ENCODE measurements at places on chromosomes 16 and 17. TPM values are rescaled to one million over a fixed set of nuclear protein-coding genes. Genes with fewer than 3 reads are reported as not detected.

- no peak for DNase-seq
Measured at GRCh38 chr16:69193855-69194254, 6.9 kb downstream of the SNTB2 start.

ADAD2 gene
- not detected for polyA plus RNA-seq

GALR2 gene
- polyA plus RNA-seq = not detected

DNAH17 gene
- polyA plus RNA-seq = 0.64 TPM

DNA sequence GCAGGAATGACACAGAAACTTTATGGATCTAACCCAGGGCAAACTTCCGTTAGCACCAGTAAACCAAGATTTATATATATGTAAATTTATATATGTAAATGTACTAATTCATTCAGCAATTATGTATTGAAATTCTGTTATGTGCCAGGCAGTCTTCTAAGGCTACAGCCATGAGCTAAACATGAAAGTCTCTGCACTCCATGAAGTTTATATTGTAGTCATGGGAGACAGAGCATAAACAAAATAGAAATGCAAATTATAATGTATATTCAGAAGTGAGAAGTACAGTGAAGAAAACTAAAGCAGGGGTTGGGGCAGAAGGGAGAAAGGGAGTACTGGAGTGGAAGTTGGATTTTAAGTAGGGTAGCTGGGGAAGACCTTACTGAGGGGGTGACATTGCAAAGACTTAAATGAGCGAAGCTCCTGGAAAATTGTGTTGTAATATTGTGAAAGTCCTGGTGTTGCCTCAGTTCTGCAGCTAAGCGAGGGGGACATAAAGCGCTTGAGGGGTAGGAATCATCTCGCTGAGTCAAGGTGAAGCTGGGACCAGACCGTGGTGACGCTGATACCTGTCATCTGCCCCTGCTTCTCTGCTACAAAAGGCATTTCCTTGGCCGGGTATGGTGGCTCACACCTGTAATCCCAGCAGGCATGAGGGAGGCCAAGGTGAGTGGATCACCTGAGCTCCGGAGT is 64.8 kb downstream of the YPEL2 start:
- no peak for DNase-seq

- DNase-seq = no peak
Measured at GRCh38 chr16:64254443-64255367, 867.2 kb downstream of the CDH11 start.

GRCh38 chr16:58859958-58860669 is 126.0 kb upstream of the GOT2 start:
- DNase-seq = no peak

- DNase-seq = peak; percentile 81
Measured at GRCh38 chr17:40168262-40168832, 8.9 kb upstream of the RAPGEFL1 start.

- no peak for DNase-seq
Measured at GRCh38 chr16:28107232-28107631, 43.7 kb upstream of the GSG1L start.

DNA sequence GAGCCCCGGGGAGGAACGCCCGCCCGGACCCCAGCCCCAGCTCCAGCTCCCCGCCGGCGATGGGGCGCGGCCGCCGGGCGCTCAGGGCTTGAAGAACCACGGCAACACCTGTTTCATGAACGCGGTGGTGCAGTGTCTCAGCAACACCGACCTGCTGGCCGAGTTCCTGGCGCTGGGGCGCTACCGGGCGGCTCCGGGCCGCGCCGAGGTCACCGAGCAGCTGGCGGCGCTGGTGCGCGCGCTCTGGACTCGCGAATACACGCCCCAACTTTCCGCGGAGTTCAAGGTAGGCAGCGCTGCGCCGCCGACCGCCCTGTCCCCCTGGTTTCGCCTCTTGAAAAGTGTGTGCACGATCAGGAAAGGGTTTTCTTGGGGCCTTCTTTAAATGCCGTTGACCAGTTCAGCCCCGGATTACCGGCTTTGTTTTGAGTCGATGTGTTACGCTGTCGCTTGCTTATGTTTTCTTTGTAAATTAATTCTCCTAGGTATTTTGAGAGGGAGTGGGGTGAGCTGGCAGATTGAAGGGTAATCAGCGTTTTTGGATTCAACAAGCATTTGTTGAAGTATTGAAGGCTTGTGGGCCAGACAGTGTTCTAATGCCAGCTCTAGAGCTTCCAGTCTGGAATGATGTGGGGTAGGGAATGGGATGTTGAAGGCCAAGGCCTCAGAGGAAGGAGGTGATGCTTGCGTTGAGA is 681 bp downstream of the USP43 start:
- DNase-seq = peak; percentile 20

DNA sequence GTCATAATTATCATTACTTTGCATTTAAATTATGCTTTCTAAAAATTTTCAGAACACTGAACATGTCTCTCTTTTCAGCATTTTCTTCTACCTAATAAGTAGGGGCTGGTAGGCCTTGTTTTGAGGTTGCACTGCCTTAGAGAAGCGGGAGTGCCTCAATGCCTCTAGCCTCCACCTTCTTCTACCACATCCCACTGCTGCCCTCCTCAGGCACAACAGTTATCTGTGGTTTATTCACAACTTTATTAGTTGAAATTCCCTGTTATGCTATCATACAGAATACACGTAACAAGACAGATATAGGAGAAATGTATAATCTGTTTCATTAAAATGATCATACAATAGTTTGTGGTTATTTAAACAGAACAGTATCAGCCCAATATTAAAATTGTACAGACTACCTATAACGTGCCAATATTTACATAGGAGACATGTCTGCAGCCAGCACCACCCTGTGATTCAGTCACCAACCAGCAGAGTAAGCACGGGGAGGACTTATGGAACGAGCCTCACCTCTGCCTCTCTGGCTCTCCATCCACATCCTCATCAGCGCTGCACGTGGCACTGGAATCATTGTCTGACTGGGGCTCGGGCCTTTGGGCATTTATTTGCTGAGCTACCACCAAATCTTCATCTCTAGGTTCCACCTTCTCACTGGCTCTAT is 101.2 kb downstream of the TTC19 start:
- no peak for DNase-seq

SRRM2 gene
- polyA plus RNA-seq = 173 TPM

DNA sequence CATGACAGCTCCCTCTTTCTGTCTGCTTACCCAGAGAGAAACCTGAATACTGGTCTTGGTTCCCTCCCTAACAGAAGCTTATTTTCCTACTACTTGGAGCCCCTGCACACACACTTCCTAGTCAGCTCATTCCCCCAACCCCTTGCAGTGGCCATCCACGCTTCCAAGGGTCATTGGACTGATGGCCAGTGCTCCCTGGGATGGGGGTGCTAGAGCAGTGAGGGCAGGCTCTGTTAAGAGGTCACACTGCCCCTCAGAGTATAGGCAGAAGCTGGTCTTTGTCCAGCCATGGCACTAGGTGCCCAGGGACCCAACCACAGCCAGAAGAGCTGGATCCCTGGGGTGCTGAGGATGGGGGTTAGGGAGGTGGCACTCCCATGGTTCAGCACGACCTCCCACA is 12.5 kb downstream of the DRC3 start:
- no peak for DNase-seq

OTOP3 gene
- not detected for polyA plus RNA-seq

ASPA gene
- polyA plus RNA-seq = 0.16 TPM

CD300H gene
- polyA plus RNA-seq = not detected

DNA sequence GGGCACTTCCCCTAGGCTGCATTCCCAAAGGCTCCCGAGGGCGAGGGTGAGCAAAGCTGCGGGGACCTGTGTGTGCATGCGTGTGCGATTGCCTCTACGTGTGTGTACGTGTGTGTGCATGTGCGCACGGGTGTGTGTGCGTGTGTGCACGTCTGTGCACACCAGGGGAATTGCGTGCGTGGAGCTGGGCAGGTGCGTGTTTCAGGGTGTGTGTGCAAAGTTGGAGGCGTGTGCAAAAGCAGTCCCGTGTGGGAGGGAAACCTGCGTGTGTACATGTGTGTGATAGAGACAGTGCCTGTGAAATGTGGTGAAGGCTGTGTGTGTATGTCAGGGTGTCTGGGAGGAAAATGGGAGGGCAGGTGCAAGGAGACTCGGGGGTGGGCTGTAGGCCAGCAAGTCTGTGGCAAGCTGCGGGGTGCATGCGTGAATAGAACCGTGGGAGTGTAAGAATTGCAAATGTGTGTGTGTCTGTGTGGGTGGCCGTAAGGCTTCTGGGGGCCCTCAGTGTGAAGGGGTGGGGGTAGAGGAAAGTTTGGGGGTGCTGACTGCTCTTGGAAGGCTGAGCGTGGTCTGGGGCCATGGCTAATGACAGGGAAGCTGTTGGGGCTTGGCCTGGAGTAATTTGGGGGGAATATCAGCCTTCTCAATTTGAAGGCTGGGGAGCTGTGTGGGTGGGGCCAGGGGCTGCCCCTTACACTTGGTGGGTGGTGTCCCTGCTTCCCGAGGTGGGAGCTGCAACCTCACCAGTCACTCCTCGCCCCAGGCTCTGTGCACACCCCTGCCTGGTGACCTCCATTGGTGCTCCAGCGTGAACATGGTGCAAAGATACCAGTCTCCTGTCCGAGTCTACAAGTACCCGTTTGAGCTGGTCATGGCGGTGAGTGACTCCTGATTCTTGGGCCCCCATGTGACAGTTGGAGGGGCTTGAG is 644 bp downstream of the SEC14L5 start:
- no peak for DNase-seq

ARHGDIG gene
- 0.40 TPM for polyA plus RNA-seq

GRCh38 chr16:66620429-66620795 is 15.9 kb downstream of the CMTM3 start:
- DNase-seq = no peak

GRCh38 chr17:45013021-45013997 is 38.1 kb downstream of the DCAKD start:
- DNase-seq = no peak

RRAD gene
- polyA plus RNA-seq = 0.70 TPM

GRCh38 chr17:4948166-4948930 is at the start of gene PFN1:
TSS of gene PFN1 (minus strand) at chr17:4948530. CDS start at chr17:4948394, 136 bp downstream.
- peak; percentile 96 for DNase-seq

DNA sequence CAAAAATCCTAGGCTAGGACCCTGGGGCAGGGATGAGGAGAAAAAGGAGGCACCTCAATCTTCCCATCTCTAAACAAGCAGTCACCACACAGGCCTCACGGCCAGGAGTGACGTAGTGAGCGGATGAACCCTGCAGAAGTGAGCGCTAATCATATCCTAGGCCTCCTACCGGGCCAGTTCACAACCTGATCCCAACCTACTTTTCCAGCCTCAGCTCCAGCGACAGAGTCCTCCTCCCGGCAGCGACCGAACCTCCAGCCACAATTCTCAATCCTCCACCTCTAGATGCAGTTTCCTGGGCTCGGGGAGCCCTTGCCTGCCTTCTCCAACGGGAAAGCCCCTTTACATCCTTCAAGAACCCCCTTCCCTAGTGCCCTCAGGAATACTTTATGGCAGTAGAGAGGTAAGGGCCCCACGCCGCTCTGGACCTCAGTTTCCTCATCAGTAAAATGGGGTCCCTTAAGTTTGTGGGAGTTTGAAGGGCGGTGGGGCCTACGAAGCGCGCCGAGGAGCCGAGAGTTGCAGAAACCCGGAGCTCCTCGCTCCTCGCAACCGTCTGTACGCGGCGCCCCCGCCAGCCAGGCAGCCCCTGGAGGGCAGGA is 1.4 kb downstream of the ZNF668 start:
- DNase-seq = peak; percentile 72

C17orf67 gene
- polyA plus RNA-seq = 1.2 TPM

IL17C gene
- not detected for polyA plus RNA-seq

SLX1B gene
- polyA plus RNA-seq = 20.4 TPM

- no peak for DNase-seq
Measured at GRCh38 chr16:89349947-89350633, 132.6 kb downstream of the ZNF778 start.

HID1 gene
- polyA plus RNA-seq = not detected

RAD51C gene
- 40.2 TPM for polyA plus RNA-seq

CTRB1 gene
- polyA plus RNA-seq = not detected

- no peak for DNase-seq
Measured at GRCh38 chr17:66375121-66375520, 72.7 kb downstream of the PRKCA start.

DNA sequence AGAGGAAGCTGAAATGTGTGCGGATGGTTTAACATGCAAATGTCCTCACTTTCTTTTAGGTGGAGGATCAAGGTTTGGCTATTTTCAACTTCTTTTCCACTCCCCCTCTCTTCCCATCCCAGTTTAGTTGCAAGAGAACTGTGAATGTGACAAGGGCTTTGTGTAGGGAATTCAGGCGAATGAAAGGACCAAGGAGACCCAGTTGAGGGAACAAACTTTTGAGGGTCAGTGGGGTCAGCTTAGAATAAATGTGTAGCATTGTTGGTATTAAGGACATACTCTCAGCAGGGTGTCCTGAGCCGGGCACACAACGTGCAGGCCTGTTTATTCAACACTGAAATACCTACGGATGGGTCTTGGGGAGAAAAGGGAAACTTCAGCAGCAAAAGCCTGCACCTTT is 346.0 kb downstream of the PMP22 start:
- no peak for DNase-seq

- no peak for DNase-seq
Measured at GRCh38 chr17:34725008-34725407, 145.6 kb downstream of the TMEM132E start.

- no peak for DNase-seq
Measured at GRCh38 chr16:31403590-31404352, 10.6 kb downstream of the ITGAD start.

SLC22A31 gene
- polyA plus RNA-seq = not detected

DNA sequence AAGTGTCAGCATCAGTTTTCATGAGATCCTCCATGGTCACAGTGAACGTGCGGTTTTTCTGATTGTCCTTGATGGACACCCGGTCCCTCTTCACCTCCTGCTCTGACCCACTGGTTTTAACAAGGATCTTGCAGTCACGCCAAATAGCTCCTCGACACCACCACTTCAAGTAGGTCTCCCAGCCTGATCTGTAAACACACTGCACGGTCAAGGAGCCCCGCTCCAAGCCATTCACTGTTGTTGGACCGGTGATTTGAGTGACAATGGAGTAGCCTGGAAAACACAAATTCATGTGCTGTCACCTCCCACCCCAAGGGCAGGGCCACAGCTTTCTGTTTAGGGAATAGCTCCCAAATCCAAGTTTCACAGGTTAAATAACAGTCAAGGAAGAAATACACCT is 8.2 kb downstream of the CD300LF start:
- DNase-seq = no peak

DNA sequence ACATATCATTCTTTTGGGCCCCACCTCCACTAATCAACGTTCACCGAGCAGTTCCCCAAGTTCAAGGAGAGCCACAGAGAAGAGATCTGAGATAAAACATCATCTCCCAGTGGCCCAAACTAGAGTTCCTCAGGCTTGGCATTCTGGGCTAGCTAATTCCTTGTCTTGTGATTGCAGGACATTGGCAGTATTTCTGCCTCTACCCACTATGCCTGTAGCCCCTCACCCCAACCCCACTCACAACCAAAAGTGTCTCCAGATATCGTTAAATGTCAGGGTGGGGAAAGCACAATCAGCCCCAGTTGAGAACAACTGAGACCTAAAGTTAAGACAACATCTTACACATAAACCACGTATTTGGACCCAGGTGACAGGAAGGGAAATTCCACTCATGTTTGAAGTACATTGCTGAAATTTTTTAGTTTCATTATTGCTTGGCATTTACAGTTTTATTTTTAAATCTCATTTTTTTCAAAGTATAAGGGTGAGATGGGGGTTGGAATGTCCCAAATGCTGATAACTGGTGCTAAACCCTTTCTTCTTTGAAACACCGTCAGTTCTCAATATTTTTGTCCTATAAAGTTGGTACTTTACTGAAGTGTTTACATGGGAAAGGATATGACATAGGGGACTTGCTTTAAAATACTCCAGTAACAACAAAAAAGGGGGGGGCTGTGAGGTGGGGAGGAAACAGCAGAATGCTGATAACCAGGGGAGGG is 13.6 kb downstream of the ZC3H7A start:
- DNase-seq = peak; percentile 50
